ENCODE measurements at places on chromosomes 12 and 14.

- no peak for DNase-seq
Measured at GRCh38 chr12:114904254-114905003, 220.5 kb upstream of the TBX3 start.

DNA sequence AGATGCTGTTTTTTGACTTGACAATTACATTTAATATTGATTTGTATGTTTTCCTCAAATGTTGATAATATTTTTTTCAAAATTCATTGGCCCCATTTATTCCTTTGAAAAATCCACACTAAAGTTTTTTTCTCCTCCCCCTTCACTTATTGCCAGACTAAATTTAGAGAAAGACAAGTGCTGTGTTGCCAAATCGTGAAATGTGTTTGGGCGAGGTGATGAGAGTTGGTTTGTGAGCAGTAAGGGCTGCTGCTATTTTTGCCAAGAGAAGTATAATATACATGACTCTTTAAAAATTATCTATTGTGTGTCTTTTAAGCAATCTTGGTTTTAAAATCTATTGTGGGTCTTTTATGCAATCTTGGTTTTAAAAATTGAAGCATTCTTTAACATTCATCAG, 188.9 kb downstream of the PPFIA2 start:
- no peak for DNase-seq

- peak; percentile 52 for DNase-seq
Measured at GRCh38 chr12:7130701-7131501, 730 bp downstream of the CLSTN3 start.

DNA sequence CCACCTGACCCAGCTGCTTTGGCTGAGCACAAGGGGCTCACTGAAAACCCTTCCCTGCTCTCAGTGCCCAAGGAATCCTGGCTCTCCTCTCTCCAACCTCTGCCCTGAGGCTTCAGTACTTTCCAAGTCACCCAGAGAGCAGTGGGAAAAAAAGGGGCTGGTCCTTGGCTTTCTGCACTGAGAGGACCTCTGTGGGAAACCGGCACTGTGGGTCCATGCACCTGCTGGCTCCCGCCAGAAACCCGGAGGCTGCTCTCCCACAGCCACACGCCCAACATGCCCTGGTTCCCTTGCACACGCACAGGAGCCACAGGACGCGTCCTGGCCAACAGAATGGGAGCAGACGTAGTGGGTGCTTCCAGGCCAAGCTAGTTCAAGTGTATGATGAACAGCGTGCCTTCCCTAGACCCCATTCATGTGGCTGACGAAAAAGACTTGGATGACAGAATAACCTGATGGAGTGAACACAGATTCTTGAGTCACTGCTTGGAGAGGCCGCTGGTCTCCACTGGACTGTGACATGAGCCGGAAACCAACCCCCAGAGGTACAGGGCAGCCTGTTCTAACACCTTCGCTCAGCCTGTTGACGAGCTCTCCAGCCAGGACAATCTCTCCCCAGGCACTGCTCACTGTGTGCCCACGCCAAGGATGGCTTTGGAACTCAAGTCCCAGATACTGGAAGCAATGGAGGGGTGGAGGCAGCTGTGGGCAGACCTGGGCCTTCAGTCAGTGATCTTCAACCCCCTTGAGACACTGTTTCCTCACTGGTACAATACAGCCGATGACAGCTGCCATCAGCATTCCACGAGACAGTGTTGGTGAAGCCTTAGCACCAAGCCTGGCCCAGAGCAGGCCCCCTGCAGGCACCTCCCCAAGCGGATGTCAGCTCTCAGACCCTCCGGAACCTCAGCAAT, 87.7 kb downstream of the ITPK1 start:
- DNase-seq: no peak

- DNase-seq: no peak
Measured at GRCh38 chr14:20988717-20989470, 886 bp upstream of the METTL17 start.

DNA sequence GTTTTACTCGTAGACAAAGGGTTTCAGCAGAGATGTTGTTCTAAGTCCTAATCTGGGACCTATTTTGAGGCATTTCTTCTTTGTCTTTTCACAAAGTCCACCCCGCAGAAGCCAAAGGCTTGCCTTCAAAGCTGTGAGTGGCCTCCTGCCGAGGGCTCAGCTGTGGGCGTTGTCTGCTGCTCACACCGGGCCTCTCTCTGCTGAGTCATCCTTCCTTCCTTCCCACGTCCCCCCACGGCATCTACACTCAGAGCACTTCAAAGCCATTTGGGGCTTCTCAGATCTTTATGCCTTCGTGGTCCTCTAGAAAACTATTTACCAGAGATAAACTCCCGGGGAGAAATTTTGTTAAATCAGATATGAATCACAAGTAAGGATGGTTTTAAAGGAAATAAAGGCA, 115.9 kb upstream of the TMPO start:
- peak; percentile 51 for DNase-seq

GRCh38 chr14:61555056-61555838, 140.1 kb upstream of the HIF1A start:
- DNase-seq: no peak

DNA sequence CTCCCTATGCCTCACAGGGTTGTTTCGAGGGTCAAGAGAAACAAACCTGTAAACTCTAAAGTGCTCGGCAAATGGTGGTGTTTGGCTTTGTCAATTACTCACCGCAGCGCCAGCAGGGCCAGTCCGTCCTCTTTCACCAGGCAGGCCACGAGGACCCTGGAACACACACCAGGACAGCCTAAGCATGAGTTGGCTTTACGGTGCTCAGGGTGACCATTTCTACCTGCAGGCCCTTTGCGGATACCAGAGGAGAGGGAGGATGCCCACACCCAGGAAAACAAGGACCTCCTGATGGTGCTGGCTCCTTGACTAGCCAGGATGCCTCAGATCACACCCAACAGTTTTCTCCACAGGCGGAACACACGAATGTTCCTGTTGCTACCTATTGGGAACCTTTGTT, 11.5 kb downstream of the COL2A1 start:
- no peak for DNase-seq

DNA sequence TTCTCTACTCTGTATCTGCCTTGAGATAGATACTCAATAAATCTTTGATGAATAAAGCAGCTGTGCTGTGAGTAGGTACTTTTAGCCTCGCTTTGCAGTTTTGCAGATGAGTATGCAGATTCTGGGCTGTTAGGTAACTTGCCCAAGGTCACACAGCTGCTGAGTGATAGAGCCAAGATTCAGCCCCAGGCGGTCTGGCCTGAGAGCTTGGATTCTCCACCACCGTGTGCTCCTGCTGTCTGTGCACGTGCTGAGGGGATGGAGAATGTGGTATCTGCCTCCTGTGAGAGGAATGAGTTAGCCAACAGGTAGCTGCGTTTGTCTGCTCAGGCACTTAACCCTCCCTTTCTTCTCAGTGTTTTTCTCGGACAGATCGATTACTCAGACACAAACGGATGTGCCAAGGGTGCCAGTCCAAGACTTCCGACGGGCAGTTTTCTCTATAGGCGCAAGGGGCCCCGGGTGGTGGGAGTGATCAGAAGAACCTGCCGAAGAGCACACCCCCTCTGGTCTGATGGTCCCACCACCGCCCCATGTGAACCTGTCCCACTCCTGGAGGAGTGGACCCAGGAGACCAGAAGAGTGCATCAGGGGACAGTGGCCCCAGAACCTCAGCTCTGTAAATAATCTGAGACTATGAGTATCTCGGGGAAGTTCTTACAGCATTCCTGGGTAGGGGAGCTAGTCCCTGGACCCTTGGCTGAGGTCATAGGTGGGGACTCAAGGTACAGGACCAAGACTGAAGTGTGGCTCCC, 6.6 kb upstream of the CSAD start:
- DNase-seq: no peak

- DNase-seq: no peak
Measured at GRCh38 chr12:5803532-5803931, 141.5 kb downstream of the ANO2 start.

GRCh38 chr14:66641861-66642635, 134.1 kb downstream of the GPHN start:
- DNase-seq: no peak

- DNase-seq: peak; percentile 34
Measured at GRCh38 chr14:73829526-73830431, 21.9 kb upstream of the PTGR2 start.

- DNase-seq: no peak
Measured at GRCh38 chr12:125954362-125954761, 889.1 kb downstream of the AACS start.

DNA sequence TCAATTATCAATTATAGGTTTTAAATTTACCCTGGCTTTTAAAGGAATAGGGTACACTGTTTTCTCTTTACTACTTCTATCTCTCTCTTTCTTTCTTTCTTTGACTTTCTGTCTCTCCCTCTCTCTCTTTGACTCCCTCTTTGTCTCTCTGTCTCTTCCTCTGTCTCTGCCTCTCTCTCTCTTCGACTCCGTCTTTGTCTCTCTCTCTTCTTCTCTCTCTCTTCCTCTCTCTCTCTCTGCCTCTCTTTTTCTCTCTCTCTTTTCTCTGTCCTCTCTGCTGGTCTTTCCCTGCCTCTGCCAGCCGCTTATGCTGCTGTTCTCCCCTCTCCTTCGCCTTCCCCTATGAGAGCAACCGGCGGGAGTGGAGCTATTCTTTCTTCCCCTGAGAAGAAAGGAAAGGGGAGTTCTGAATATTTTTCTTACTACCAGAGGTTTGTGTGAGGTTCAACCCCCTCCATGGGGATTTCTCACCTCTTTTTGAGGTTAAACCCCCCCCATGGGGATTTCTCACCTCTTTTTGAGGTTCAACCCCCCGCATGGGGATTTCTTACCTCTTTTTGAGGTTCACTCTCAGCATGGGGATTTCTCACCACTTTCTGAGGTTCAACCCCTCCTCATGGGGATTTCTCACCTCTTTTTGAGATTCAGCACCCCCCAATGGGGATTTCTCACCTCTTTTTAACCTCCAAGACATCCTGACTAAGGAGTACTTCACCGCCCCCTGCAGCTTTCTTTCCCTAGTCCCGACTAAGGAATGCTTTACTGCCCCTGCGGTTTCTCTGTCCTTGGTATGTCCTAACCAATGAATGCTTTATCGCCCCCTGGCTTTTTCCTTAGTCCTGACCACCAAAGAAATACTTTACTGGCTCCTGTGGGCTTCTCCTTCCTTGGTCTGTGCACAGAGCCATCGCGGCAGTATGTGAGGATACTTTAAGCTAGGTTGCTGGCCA, 27.4 kb upstream of the DDHD1 start:
- peak; percentile 3 for DNase-seq

DNA sequence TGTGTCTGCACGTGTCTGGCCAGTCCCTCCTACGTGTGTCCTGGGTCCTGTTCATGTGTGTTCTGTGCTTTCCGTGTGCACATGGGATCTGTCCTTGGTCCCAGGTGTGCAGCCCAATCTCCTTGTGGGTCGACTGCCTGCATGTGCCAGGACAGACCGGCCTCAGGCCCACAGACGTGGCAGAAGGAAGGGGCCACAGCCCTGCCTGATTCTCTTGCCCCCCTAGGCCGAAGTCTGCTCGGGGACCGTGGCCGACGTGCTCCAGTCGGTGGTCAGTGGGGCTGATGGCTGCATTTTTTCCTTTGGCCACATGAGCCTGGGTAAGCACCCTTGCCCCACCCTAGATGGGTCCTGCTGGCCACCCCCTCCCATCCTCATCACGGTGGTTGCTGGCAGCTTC, 34.0 kb downstream of the KIF26A start:
- DNase-seq: no peak

GRCh38 chr12:99914206-99914605, 70.5 kb downstream of the ANKS1B start:
- DNase-seq: no peak

- no peak for DNase-seq
Measured at GRCh38 chr12:49796606-49797448, 31.4 kb downstream of the NCKAP5L start.

GRCh38 chr12:112528521-112528920, 109.8 kb downstream of the PTPN11 start:
- DNase-seq: no peak

GRCh38 chr12:62907078-62907477, 27.9 kb downstream of the PPM1H start:
- DNase-seq: no peak

GRCh38 chr12:124361074-124361970, 66.4 kb downstream of the RFLNA start:
- DNase-seq: no peak

DNA sequence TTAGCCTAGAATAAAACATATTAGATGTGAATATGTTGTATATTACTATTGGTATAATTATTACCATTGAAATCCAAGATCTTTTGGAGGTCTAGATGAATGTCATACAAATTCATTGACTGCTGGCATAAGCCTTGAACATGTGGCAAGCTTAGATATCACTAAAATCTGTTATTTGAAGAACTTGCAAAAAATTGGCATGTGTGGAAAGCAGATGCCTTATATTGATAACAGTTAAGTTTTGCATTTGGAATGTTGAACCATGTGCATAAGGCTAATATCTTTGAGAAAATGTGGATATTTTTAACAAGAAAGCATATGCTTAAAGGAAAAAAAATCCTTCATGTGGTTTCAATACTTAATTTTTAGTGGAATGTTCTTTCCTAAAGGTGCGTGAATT, 203.6 kb upstream of the PRICKLE1 start:
- DNase-seq: no peak

GRCh38 chr12:50598321-50598862, 93.6 kb downstream of the DIP2B start:
- no peak for DNase-seq

- DNase-seq: no peak
Measured at GRCh38 chr12:74780182-74780849, 242.7 kb downstream of the ATXN7L3B start.
